Activated T-cell treated with anti-CD3 and anti-CD28 coated beads for 1 hour (primary cell): ENCODE measurements at places on chromosomes 1 and 21.

DNA sequence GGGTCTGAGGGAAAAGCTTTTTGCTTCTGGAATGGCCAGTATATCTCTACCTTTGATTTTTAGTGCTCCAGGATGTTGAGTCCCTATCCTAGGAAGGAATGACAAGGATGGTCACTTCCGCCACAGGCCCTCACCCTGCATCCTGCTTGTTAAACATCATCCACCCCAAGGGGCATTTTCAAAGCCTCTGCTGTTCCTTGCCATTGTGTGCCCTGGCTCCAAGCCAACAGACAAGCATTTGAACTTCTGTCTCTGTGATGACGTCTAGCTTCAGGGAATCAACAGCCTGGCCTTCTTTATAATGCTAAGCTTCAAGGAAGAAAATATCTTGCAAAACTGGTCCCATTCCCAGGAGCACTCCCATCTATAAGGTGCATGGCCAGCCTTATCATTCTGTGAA, 12.3 kb upstream of the JAM2 start:
- DNase-seq: no peak

- no peak for DNase-seq
These were observed 89.6 kb downstream of the PKN2 start for GRCh38 chr1:88773540-88774150.

DNA sequence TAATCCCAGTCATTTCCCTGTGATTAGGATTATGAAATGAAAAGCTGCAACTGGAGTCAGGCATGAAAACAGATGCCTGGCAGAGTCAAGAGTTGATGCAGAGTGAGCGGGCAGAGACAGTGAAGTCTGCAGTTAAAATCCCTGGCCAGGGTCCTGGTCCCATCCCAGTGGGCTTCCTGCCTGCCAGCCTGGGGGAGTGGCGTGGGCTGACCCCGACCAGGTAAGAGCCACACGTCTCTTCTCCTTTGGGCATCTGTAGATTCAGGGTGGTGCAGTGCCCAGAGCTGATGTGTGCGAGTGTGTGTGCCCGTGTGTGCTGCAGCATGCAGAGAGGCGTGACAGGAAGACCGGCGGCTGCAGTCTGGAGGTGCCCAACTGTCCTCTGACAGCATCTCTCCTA, 6.2 kb upstream of the KIAA1614 start:
- DNase-seq: no peak

DNA sequence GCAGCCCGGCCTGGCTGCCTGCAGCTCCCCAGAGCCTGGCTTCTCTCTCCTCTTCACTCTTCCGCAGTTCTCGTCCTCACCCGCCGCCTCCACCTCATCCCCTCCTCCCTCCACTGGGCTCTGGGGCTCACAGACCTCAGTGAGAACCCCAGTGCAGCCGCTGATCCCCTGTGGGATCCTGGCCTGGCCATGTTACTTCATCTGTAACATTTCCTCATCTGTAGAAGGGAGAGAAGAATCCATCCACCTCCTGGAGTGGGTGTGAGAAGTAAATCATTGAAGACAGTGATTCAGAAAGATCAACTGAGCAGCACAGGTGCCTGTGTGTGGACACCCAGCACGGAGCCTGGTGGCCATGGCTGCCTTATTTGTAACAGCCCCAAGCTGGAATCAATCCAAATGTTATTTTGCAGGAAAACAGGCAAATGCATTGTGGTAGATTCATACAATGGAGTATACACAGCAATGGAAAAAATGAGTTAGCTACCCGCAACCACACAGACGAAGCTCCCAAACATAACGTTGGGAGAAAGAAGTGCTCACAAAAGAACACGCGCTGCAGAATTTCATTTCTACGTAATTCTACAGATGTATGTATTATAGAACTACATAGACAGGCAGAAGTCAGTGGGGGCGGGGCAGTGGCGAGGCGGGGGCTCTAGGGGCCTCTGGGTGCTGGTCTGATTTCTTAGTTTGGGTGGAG, 8.7 kb downstream of the LAPTM5 start:
- DNase-seq: no peak

DNA sequence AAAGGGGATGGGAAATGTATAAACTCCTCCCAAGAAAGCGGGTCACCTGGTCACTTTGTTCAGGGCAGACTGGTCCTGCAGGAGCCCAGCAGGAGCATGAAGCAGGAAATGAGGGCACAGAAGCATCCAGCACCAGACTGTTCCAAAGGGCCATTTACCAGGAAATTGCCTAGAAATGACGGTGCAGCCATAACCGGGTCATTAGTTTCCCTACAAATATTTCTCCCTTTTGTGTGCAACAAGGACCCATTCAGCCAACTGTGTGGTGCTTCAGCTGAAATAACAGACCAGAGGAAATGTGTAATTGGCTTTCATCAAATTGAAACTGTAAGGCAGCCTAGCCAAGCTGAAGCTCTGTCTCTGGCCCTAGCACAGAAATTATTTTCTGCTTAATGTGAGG, 7.6 kb upstream of the CTTNBP2NL start:
- no peak for DNase-seq

DNA sequence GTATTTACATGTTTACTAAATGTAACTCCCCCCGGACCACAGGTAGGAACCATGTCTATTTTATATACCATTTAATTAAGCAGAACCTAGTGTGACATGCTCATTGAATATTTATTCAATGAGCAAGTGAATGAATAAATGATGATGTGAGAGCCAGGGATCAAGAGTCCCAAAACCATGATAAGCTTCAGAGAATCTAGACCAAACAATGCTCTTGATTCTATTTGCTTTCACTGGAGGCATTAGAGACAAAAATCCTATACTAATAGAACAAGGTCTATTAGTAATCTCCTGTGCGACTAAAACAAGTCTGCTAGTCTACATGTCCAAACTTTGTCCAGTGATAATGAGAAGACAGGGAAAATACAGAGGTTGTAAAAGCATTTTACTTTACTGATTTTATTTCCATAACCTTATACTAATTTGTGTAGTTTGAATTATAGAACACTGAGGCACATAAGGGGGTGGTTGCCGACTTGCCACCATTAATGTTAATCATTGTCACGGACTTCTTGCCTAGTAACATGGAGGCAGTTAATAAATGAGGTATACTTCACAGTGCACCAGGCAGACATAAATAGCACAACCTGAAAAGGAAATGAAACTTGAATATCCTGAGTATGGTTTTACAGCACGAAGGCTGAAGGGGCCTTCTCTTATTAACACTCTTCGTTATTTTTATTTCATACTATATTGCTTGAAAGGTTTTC, 69.8 kb downstream of the TBX15 start:
- DNase-seq: no peak

- DNase-seq: no peak
These were observed 26.6 kb upstream of the HPDL start for GRCh38 chr1:45299981-45300668.

DNA sequence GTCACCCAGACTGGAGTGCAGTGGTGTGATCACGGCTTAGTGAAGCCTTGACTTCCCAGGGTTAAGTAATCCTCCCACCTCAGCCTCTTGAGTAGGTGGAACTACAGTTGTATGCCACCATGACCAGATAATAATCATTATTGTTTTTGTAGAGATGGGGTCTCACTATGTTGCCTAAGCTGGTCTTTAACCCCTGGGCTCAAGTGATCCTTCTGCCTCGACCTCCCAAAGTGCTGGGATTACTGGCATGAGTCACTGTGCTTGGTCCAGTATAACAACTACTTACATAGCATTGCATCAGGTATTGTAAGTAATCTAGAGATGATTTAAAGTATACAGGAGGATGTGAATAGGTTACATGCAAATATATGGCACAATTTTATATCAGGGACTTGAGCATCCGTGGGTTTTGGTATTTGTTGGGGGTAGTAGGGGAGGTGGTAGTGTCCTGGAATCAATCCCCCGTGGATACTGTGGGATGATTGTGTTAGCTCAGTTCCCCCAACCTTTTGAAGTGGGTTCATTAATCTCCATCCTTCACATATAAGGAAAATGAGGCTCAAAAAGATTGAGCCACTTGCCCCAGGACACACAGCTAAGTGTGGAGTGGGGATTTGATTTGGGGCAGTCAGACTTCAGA, 61.4 kb upstream of the CNIH3 start:
- DNase-seq: no peak

DNA sequence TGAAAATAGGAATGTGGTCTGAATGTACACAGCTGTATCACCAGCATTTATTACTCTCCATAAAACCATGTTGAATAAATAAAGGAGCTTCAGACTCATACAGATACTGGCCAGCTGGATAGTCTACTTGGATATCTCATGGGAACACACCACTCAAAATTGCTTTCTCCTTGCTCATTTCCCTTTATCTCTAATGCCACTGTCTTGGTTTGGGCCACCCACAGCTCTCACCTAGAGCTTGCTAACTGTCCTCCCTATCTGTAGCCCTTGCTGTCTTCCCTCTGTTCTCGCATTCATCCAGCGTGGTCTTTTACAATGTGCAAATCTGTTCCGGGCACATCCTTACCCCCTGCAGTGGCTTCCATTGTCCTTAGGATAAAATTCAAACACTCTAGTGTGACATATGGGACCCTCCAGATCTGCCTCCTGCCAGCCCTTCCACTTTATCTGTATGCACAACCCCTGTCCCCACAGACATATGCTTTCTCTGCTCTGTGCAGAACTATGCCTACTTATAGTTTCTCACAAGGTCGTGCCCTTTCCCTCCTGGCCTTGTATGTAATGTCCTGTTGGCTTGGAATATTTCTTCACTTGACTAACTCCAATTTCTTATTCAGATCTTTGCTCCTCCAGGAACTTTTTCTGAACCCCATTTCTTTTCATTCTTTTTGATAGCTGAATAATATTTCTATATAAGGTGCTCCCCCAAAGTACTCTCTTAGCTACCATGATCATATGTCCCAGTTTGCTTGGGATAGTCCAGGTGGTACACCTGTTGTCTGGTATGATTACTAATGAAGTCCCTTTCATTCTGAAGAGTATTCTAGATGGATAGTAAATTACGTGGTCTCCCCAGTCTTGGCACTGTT, 2.9 kb downstream of the FLVCR1 start:
- DNase-seq: no peak

- DNase-seq: no peak
These were observed 725.2 kb downstream of the LTN1 start for GRCh38 chr21:28267449-28267848.

- DNase-seq: no peak
These were observed 155.2 kb downstream of the GABPA start for GRCh38 chr21:25890001-25890400.

DNA sequence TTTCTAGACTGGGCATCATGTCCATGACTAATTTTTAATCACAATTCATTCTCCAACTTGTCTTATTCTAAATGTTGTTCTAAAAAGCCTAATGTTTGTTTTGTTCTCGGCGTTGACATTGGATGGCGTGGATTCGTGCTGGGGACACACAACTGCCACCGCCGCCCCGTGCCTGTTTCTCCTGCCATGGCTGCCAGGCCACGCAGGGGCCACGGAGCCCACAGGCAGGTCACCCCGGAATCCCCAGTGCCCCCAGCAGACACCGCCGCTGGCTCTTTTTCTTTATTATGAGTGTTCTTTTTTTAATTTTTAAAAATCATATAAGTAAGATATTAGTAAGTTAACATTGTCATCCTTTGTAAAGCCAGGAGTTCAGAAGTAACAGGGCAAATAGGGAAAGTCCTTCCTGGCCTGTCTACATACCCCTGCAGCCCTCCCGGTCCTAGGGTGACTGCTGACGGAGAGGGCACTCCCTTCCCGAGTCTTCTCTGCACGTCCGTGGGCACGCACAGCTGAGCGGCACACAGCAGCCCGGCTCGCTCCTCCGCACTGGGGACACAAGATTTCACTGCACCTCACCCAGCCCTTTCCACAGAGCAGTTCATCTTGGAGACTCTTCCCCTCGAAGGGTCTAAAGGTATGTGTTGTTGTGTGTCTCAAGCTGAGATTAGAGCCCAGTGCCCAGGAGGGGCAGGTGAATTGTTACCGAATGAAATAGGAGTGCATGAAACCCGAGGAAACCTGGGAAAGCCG, 32.1 kb downstream of the KRTAP10-1 start:
- no peak for DNase-seq

DNA sequence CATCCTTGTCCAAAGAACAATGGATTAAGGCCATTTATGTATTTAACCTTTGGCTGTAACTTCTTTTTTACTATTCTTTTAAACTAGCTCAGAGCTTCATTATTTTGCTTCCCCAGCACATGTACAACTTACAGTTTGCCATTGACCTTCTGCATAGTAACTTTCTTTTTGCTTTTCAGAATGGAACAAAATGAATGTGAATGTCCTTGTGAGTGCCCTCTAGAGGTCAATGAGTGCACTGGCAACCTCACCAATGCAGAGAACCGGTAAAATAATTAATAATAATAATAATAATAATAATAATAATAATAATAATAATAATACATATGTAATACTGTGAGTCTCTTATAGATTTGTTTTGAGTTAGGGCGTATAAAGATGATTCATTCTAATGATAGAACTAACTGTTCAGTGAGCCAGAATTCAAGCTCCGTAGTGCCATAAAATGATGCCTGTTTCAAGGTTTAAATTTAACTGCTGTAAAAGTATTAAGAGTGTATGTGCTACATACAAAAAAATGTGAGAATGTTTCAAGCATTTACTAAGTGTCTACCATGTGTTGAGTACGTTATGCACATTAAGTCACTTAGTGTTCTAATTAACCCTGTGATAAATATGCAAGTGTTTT, 69.0 kb upstream of the RAVER2 start:
- no peak for DNase-seq

- DNase-seq: peak; percentile 76
These were observed 9.2 kb upstream of the GALE start for GRCh38 chr1:23809751-23810171.

DNA sequence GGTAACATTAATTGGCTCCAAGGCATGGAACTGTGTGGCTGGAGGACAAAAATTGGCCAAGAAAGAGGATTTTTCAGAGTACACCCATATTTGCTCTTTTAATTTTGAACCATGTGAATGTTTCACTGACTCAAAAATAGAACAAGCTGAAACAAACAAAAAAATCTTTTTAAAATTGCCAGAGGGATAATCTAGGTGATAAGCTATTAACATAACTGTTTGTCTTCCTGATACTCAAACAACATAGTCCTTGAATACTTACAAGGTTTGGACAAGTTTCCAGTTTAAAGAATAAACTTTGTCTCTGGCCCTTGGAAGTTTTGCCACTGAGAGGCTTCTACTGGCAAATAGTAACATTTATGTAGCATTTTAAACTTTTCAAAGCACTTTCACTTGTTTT, 30.0 kb upstream of the PIGC start:
- DNase-seq: no peak

DNA sequence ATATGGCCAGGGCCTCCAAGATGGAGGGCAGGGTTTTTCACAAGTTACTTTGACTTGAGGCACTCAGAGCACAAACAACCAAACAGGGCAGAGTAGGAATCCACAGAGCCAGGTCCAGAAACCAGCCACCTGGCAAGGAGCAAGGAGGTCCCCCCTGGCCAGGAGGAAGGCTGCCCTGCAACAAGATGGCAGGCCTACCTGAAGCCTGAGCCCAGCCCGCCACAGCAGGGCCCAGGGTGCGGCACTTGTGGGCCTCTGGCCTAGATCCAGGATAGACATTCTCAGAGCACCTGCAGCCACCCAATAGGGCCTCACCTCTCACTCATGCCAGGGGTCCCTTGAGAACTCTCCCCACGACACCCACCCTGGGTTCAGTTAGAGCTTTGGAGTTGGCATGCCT, 11.5 kb downstream of the SH3BGRL3 start:
- DNase-seq: no peak
